ENCODE measurements at places on chromosomes 4 and X.

- no peaks in the 10 kb centered on the region for H3K27me3 ChIP-seq
- no peak overlapping the region for H3K4me3 ChIP-seq
- H3K27ac ChIP-seq, result no peak overlapping the region
- H3K36me3 ChIP-seq, result no peaks in the 10 kb centered on the region
- no peak for DNase-seq
Measured at GRCh38 chr4:67725981-67726380, 25.0 kb upstream of the UBA6 start.

- no peak for DNase-seq
- no peak overlapping the region for H3K27ac ChIP-seq
- H3K27me3 ChIP-seq, result no peaks in the 10 kb centered on the region
- no peaks in the 10 kb centered on the region for H3K36me3 ChIP-seq
- H3K4me1 ChIP-seq, result peaks cover 7% of the 10 kb centered on the region
Measured at GRCh38 chr4:40909363-40909876, 159.7 kb downstream of the NSUN7 start.

DNA sequence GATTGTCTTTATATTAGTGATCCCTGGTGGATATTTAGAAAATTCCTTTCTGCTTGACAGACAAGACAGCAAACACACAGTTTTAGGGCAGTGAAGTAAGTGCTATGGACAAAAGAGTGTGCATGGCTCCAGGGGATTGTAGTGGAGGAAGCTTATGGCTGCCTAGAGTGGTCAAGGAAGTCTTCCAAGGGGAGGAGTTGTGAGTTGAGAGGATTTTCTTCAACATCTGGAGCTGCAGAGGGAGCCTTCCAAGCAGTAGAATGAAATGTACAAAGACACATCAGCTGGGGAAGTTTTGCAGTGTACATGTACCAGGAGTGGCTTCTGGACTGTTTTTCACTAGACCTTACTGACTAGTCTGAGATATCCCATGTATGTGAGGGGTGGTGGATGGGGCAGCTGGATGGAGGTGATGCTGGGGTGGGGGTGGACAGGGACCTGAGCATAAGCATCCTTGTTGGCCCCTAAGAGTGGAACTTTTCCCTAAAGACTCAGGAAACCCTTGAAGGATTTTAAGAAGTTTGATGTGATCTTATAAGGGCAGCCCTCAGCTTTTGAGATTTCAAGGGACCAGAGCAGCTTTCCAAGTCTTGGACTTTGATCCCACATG, 160.5 kb upstream of the TAPT1 start:
- no peaks in the 10 kb centered on the region for H3K36me3 ChIP-seq
- no peak overlapping the region for H3K27ac ChIP-seq
- no peaks in the 10 kb centered on the region for H3K4me1 ChIP-seq
- DNase-seq, result no peak
- H3K4me3 ChIP-seq, result no peak overlapping the region

DNA sequence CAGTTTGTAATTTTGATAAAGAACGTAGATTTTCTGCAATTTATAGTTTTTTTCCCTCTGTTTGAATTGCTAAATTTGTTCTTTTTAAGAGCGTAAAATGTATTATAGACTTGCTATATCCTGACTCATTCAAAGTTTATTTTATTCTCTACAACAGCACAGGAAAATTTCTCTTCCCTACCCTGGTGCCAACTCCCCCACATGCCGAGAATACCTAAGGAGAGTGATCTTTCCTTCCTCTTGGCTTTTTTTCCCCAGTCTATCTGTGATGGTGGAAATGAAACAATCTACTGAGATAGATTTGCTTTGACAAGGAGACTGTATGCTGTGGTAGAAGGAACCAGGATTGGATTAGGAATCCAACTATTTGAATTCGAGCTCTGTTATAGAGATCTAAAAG, 271.6 kb downstream of the TLL1 start:
- H3K4me3 ChIP-seq, result no peak overlapping the region
- H3K4me1 ChIP-seq, result no peaks in the 10 kb centered on the region
- DNase-seq, result no peak
- no peaks in the 10 kb centered on the region for H3K27me3 ChIP-seq
- H3K27ac ChIP-seq, result no peak overlapping the region

Data from upper lobe of right lung (tissue), 1 donor.